ENCODE measurements at places on chromosomes 6 and 20.

DNA sequence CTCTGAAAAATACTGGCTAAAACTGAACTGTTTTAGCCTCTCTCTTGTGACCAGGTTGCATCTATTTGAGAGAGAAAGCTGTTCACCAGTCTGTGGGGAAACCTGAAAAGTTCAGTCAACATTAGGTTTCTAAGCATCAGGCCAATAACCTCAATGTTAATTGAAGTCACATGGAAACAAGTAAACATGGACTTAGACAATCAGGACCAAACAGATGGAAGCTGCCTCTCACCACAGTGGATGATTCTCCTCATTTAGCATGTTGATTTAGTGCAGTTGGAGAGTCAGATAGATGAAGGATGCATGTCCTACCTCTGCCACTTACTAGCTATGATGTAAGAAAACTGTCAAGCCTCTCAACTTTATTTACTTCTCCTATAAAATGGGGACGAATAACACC, 18.2 kb downstream of the SCGN start:
- DNase-seq = no peak

DNA sequence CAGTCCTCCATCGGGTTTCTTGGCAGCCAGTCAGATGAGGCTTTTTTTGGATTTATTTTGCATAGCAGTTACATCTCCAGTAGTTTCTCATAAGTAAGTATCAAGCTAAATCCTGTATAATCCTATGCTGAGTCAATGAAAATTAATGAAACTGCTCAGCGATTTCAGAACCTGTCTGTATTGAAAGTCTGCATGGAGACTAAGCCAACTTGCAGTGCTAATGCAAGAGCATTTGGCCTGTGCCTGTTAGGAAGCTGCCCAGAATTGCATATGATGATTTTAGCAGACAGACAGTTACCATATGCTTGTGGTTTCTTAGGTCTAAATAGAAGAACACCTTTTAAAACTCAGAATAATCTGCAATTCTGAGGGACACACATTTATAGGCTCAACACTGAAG, 25.2 kb upstream of the LRRN4 start:
- DNase-seq = no peak

DNA sequence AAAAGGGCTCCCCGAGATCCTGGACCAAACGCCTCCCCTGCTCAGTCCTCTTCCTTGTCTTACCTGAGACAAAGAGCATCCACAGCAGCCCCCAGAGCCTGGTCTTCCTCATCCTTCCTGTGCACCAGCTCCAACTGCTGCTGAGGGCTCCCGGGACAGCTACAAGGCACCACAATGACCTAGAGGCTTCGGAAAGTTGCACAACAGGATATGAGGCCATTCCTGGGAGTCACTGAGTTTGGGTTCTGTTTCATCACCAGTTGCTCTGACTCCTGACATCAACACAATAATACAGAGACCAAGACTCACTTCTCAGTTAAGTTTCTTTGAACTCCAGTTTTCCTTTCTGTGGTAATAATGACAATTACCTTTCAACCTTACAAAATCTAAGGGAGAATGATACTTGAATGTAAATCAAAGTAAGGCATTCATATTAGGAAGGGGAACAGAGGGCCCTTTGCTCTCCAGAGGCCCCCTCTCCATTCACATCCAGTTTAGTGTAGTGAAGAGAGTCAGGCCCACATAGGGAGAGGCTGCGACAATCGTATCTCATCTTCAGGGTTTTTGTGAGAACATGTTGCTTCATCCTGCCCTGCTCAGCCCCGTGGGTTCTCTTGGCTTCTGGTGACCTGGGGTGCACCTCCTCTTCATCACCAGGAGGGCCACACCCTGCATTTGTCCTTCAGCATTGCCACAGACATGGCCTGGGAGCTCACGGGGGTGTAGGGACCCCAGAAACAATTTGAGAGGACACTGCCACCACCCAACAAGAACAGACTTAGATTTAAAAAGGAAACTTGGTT, at the start of gene TREM1:
TSS of gene TREM1 (minus strand) at position 139 of the 803 bp plus-strand sequence. CDS start at position 112, 27 bp downstream.
- no peak for DNase-seq

- DNase-seq = no peak
Measured at GRCh38 chr20:60903325-60903971, 348.6 kb upstream of the CDH4 start.

DNA sequence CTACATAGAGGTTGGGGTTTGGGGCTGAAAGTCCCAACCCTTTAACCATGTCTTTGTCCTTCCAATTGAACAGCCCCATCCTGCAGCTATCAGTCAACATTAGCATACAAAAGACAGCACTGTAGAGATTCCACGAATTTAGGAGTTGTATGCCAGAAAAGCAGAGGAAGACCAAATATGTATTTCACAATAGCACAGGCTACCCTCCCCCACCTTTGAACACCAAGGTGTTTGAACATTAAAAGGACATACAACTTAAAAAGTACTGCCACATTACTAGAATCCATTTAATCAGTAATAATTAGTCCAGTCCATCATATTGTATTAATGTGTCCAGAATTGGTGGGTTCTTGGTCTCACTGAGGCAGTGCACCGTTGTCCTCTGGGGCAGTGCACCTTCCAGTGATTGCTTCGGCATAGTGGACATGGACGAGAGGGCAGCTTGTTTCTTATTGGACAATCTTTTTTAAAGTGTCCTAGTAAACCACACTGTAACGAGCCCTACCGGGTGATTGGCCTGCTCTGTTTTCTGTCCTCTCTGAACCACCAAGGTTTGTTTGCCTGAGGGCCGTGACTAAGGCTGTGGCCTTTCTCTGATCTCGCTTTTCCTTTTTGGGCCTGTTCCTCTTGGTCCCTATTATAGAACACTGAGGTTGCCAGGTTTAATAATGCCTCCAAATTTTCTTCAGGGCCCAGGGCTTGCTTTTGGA, 36.4 kb downstream of the GSTA4 start:
- DNase-seq = no peak

- DNase-seq = no peak
Measured at GRCh38 chr20:23547613-23548012, 20.7 kb downstream of the CST9L start.

DNA sequence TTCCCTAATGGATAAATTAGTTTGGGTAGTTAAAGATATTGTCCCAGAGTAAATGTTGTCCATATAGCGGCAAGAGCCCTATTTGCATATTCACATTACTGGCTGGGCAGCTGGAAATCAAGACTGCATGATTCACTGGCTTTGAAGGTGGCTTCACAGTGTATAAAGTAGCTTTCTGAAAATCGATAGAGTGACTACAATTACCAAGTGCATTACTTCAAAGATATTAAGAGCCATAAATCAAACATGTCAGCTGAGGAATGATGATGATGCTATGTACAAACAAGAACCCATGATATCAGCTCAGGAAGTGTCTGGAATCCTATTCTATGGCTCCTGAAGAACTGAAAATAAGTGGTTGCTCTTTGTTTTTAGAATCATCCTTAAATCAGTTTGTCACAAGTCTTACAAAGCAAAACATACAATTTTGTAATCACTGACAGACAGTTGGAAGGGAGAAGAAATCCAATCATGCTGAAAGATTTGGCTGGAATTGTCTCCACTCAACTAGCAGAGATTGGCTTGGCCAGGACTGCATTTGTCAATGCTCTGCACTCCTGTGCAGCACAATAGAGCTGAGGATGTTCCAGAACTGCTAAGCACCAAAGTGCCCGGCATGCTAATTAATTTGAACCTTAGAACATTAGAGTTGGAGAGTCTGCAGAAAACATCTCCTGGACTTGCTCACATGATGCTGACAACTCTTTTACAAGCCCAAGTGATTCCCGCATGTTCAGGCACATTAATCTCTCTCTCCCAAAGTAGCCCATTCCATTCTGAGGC, 77.9 kb upstream of the B3GAT2 start:
- DNase-seq = no peak

GRCh38 chr20:46709459-46710152, at the start of gene SLC2A10:
Gene SLC2A10 (plus strand): TSS chr20:46709649. CDS start chr20:46709737, 88 bp downstream.
- no peak for DNase-seq

- no peak for DNase-seq
Measured at GRCh38 chr6:166477647-166478365, 95.1 kb upstream of the MPC1 start.

DNA sequence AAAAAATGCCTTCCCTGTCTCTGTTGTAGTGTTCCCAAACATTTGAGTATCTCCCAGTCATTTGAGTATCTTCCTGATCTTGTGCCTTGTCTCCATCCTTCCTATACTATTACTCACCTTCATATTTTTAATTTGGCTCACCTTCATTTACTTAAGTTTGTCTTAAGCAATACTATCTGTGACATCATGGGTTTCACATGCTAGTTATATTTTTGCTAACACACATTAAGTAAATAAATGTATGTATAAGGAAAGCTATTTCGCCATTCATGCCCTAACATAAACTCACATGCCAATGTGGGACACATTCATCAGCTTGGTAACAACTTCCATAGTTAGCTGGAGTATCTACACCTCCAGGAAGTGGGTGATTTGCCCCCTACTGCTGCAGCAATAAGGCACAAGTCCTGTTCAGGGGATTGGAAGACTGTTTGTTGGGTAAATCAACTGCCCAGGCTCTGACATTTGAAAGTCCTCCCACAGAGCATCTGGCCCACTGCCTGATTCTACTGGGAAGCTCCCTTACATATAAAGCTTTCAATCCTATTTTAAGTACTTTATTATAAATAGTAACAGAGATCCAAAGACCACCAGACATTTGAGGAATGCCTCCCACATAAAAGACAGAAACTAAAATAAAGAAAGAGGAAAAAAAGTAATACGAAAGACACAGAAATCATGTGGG, 132.3 kb downstream of the ISM1 start:
- no peak for DNase-seq

- DNase-seq = no peak
Measured at GRCh38 chr6:89067796-89068195, 12.8 kb upstream of the PNRC1 start.

DNA sequence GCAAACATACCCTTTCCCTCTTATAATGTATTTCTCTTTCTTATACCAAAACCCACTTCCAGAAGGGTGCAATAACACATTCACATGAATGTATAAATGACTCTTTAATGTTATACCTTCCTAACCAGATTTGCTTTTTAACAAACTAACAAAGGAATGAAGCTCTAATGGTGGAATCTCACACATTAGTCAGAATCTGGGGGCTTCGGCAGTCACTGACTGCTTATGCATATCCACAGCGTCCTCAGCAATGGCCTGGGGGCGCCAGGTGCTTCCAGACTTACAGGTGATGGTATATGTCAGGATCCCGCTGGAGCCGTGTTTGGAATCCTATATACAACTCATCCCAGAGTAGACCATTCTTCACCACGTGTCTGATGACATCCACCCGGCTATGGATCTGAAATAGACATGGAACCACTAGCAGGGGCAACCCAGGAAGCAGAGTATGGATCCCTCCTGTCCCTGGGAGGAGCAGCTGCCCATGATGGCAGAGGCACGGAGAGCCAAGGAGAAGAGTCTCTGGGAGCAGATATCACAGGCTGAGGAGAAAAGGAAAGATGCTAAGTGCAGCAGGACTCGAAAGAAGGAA, 150.8 kb upstream of the RIPOR2 start:
- DNase-seq = no peak

DNA sequence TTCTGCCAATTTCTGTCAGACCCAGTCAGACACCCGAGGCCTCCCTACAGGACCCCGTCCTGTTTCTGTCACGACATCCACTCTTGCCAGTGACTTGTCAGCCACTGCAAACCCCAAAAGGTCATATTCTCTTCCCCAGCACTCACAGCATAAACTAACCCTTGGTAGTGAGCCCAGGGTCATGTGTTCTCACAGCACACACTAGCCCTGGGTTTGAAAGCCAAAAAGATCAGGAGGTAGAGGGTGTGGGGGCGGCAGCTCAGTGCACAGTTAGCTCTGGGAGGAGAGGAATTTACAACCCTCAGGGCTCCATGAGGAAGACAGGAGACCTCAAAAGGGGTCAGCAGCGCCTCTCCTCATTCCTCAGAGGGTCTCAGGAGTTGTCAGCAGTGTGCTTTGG, 9.9 kb upstream of the SNX9 start:
- no peak for DNase-seq

- no peak for DNase-seq
Measured at GRCh38 chr20:24672886-24673677, 203.7 kb downstream of the SYNDIG1 start.

DNA sequence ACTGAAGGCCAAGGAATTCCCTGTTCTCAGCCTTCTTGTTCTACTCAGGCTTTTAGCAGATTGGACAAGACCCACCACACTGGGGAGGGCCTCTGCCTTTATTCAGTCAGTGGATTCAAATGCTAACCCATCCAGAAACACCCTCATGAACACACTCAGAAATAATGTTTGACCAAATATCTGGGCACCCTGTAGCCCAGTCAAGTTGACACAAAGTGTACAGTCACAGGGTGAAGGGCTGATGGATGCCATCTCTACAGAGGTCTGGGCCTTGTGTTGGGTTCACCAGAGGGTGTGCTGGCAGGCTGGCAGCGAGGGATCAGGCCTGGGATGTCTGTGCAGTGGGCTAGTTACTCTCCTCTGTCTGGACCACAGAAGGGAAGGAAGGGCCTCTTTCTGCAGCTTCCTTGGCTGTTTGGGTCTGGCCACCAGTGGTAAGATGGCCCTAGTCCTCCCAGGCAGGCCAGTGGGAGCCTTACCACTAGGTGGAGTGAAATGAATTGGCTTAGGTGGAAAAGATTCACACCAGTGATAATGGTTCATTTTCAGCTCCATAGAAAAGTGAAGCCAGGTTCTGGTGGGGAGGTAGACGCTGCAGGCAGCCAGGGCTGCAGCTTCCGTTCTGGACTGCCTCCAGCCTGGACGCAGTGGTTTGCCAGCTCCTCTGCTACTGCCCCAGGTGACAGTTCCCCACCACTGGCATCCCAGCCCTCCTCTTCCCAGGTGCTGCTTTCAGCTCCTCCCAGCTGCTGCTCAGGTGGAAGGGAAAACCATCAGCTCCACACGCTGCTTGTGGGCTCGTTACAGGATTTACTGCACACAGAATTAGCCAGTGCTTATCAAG, 9.2 kb downstream of the TUBB2A start:
- no peak for DNase-seq

- no peak for DNase-seq
Measured at GRCh38 chr20:53857723-53858236, 212.6 kb downstream of the BCAS1 start.

GRCh38 chr20:50260479-50261221, 70.0 kb downstream of the CEBPB start:
- DNase-seq = no peak

DNA sequence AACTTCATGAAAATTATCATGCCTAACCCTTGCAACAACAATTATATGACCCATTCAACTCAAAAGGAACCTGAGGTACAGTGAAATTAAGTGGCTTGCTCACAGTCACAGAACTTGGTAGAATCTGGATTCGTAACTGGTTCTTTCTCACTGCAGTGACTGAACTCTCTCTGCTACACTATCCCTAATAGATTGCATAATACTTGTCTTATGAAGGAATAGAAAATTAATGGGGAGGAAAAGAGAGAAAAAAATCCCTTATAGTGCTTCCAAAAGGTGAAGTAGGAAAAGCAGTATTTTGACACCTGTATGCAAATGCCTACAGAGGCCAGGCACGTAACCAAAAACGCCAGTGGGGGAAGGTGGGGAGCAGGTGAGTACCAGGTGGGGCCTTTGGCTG, 186.6 kb downstream of the LY86 start:
- DNase-seq = no peak

- DNase-seq = no peak
Measured at GRCh38 chr6:134458857-134459657, 141.1 kb upstream of the SGK1 start.

GRCh38 chr6:18350271-18350670, 36.9 kb upstream of the RNF144B start:
- DNase-seq = no peak

Data from stimulated activated CD4-positive, alpha-beta T cell treated with anti-CD3 and anti-CD28 coated beads, Interleukin-12 subunit alpha, Interleukin-12 subunit beta, amount 100 ng/mL, for 4 hours (primary cell).